ENCODE measurements at places on chromosomes 2 and 18.
A peak's percentile ranks its signal among the peaks of the same experiment; 100 is the strongest.

GRCh38 chr2:2057125-2057721 lies 273.9 kb downstream of the MYT1L start:
- DNase-seq, result peak; percentile 55

GRCh38 chr18:46372670-46373069 lies 268.5 kb downstream of the HAUS1 start:
- no peak for DNase-seq

DNA sequence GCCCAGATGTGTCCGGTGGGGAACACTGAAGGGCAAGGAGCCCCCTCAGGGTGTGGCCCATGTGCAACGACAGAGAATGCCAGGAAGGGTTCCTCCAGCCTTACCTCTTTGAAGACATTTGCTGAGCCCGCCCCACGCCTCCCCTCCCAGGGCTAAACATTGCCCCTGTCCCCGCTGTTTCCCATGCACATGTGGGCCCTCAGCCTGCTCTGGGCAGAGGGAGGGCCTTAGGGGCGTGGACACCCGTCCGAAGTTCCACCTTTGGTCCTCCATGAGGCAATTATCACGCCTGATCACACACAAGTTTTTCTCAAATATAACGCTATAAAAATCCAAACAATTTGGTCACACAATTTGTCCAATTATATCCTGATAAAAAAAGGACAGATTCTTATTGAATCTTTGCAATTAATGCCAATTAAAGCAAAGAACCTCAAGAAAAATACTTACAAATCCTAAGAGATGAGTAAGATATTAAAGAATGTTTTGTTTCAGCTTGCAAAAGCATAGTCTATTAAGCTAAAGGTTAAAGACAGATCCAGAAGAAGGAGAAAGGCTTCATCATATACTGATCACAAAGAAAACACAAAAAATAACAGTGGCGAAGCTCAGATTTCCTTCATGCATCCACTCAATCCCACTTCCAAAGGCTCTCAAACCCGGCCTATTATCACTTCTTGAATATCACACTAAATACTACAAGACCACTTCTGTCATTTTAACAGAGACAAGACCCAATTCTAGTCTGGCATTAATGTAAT lies 55.2 kb upstream of the LDLRAD4 start:
- no peak for DNase-seq

DNA sequence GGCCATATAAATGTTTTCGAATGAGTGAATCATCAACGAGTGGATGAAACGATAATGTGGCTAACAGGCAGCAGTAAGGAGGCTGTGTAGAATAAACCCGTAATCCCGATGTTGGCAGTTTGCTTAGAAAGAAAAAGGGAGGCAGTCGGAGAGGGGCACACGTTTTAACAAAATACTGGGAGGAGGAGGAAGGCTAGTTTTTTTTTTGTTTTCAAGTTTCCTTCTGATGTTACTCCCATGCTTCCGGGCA lies 476 bp upstream of the MSH2 start:
- no peak for DNase-seq
